T-helper 17 cell (primary cell): ENCODE measurements at places on chromosomes 6 and 20. TPM values are rescaled to one million over a fixed set of nuclear protein-coding genes. Genes with fewer than 3 reads are reported as not detected.
A peak's percentile ranks its signal among the peaks of the same experiment; 100 is the strongest.

GRCh38 chr20:58868795-58869194 lies 16.3 kb downstream of the GNAS start:
- peaks cover 6% of the 10 kb centered on the region for H3K4me1 ChIP-seq
- peaks cover 6% of the 10 kb centered on the region for H3K27me3 ChIP-seq

DNA sequence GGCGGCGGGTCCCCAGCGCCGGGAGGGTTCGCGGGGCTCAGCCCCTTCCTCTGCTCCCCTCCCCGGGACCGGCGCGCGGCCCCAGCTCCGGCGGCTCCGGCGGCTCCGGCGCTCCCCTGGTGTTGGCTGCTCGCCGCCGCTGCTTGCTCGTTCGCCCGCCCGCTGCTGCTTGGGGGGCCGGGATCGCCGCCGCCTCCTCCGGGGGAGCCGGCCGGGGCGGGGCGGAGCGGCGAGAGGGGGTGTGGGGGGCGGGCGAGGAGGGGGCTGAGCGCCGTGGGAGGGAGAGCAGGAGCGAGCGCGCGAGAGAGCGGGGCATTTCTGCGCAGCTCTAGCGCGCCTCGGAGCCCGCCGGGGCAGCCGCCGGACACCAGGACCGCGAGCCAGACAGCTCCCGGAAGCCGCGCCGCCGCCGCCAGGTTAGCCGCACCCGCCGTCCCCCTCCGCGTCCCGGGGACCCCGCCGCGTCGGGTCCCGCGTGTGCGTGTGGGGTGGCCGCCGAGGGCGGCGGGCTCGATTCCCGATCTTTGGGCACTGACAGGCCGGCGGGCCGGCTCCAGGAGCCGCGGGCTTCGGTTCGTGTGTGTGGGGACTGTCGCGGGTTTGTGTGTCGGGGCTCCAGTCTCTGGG lies 62.0 kb upstream of the EPB41L1 start:
- no peak for DNase-seq
- H3K36me3 ChIP-seq, result peaks cover 12% of the 10 kb centered on the region
- H3K4me3 ChIP-seq, result peak overlapping the region; percentile 98
- peak overlapping the region; percentile 54 for H3K27ac ChIP-seq
- H3K27me3 ChIP-seq, result peaks cover 42% of the 10 kb centered on the region
- peaks cover 17% of the 10 kb centered on the region for H3K4me1 ChIP-seq

- H3K4me3 ChIP-seq, result no peak overlapping the region
- H3K27ac ChIP-seq, result no peak overlapping the region
- H3K27me3 ChIP-seq, result peaks cover 34% of the 10 kb centered on the region
- peaks cover 5% of the 10 kb centered on the region for H3K4me1 ChIP-seq
- H3K36me3 ChIP-seq, result no peaks in the 10 kb centered on the region
- no peak for DNase-seq
Observed at GRCh38 chr6:40930555-40930954, 108.5 kb downstream of the UNC5CL start.

FAXC gene
- not detected for total RNA-seq

DNA sequence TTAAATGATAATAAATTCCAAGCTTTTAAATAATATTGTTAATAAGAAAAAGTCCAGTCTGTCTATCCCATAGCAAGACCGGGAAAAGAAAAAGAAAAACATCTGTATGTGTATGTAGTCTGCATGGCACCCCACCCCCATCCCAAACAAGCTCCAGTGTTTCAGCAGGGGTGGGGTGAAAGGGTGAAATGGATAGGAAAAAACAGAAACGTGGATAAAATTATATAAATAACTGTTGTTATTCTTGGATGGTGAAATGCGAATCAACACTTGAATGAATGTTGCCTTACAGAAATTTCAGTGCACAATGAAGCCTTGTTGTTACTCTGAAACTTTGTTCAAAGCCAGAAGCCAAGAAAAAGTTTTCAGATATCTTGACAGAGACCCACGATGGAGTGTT lies 31.4 kb downstream of the HAO1 start:
- peaks cover 12% of the 10 kb centered on the region for H3K27me3 ChIP-seq
- no peaks in the 10 kb centered on the region for H3K4me1 ChIP-seq
- DNase-seq, result no peak
- no peaks in the 10 kb centered on the region for H3K36me3 ChIP-seq
- H3K27ac ChIP-seq, result no peak overlapping the region

- peaks cover 10% of the 10 kb centered on the region for H3K36me3 ChIP-seq
- DNase-seq, result no peak
- no peak overlapping the region for H3K27ac ChIP-seq
- H3K4me1 ChIP-seq, result no peaks in the 10 kb centered on the region
Observed at GRCh38 chr6:56999049-56999448, 44.1 kb downstream of the BEND6 start.

- H3K27me3 ChIP-seq, result peaks cover 45% of the 10 kb centered on the region
- H3K36me3 ChIP-seq, result peaks cover 2% of the 10 kb centered on the region
- no peaks in the 10 kb centered on the region for H3K4me1 ChIP-seq
- DNase-seq, result no peak
- no peak overlapping the region for H3K27ac ChIP-seq
Observed at GRCh38 chr20:57849121-57849520, 139.3 kb upstream of the PMEPA1 start.

HEY2 gene
- not detected for total RNA-seq

ELOVL2 gene
- total RNA-seq, result not detected

GRCh38 chr6:107400616-107401147 lies 58.7 kb downstream of the PDSS2 start:
- H3K27ac ChIP-seq, result no peak overlapping the region
- no peaks in the 10 kb centered on the region for H3K27me3 ChIP-seq
- H3K36me3 ChIP-seq, result no peaks in the 10 kb centered on the region
- H3K4me1 ChIP-seq, result no peaks in the 10 kb centered on the region

DNA sequence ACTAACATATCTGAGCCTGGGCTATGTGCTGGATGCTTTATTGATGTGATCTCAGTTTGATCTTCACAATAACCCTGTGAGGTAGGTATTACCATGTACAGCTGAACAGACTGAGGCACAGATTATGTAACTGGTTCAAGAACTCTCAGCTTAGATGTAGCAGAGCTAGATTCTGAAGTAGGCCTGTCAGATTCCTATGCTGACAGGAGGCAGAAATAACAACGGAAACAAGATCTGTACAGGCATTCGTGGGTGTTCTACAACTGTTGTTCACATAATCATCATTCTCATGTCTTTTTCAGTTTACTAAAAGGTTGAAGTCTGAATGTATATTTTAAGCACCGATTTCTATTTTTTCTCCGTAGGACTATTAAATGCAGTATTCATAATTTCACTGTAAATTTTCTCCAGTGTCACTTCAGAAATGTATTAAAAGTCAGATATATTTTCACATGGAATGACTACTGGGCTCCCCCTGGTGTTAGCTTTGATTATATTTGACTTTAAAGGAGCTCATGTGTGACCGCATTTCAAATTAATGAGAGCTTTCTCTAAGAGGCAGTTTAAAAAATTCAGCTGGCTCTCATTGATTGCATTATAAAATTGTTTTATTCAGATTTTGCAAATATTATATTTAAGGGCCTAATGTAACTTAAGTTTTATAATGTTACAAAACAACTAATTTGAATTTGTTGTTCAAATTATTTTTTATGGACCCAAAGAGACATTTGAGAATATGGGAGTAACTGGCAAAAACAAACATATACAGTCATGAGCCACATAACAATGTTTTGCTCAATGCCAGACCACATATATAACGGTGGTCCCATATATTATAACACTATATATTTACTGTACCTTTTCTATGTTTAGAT lies 36.4 kb upstream of the SLC17A4 start:
- peaks cover 2% of the 10 kb centered on the region for H3K36me3 ChIP-seq
- DNase-seq, result no peak
- no peak overlapping the region for H3K4me3 ChIP-seq

DNA sequence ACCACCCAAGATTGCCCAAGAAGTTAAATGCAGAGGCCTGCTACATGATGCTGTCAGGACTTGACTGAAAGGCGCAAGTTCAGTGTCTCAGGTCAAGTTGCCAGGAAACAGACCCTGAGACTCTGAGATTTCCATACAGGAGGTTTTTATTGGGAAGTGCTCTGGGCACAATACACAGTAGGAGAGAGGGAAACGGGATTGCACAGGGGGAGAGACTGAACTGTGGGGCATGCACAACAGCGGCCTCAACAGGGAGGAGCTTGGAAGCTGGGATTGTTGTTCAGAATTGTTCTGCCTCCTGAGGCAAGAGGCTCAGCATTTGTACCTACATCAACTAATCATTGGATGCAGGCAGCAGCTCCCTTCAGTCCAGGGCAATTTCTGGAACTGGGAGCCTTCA lies 6.7 kb downstream of the STX11 start:
- DNase-seq, result no peak
- peaks cover 5% of the 10 kb centered on the region for H3K36me3 ChIP-seq
- H3K4me3 ChIP-seq, result no peak overlapping the region
- H3K27ac ChIP-seq, result peak overlapping the region; percentile 68
- no peaks in the 10 kb centered on the region for H3K27me3 ChIP-seq

HRH3 gene
- not detected for total RNA-seq

DNA sequence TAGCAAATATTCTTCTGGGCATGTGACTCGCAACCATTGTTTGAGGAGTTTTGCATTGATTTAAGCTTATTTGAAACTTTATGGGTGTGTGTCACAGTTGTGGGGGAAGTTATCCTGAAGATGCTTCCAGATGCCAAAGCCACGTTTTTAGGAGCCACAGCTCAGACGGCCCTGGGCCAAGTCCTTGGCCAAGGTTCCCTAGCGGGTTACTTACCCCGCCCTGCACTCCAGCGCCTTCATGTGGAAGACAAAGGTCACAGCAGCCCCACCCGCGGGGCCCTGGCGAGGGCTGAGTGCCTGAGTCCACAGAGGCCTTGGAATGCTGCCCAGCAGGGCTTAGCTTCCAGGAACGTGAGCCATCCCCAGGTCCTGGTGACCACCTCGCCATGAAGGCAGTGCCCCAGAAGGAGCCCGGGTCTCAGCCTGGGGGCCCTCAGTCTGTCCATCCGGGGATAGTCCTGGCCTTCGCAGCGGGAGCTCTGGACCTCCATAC lies 308.3 kb downstream of the CDH4 start:
- DNase-seq, result no peak
- H3K4me3 ChIP-seq, result no peak overlapping the region
- H3K27me3 ChIP-seq, result no peaks in the 10 kb centered on the region
- H3K36me3 ChIP-seq, result no peaks in the 10 kb centered on the region

DNA sequence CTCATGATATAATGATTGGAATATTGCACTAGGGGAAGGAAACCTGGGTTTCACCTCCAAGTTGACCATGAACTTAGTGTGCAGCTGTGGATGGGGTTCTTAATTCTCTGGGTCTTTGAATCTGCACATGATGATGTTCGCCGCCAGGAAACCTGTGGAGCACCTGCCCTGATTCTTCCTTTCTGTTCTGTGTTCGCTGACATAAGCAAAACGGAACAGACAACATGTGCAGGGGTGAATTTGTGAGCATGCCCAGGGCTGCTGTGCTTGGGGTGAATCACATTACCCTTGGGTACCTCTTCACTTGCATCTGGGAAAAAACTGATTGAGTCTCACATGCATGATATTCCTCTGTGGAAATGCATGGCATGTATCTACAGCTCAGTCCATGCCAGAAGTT lies 48.8 kb downstream of the CAP2 start:
- H3K4me1 ChIP-seq, result no peaks in the 10 kb centered on the region
- H3K36me3 ChIP-seq, result no peaks in the 10 kb centered on the region
- H3K4me3 ChIP-seq, result no peak overlapping the region
- H3K27ac ChIP-seq, result no peak overlapping the region
- peaks cover 13% of the 10 kb centered on the region for H3K27me3 ChIP-seq
- no peak for DNase-seq

DNA sequence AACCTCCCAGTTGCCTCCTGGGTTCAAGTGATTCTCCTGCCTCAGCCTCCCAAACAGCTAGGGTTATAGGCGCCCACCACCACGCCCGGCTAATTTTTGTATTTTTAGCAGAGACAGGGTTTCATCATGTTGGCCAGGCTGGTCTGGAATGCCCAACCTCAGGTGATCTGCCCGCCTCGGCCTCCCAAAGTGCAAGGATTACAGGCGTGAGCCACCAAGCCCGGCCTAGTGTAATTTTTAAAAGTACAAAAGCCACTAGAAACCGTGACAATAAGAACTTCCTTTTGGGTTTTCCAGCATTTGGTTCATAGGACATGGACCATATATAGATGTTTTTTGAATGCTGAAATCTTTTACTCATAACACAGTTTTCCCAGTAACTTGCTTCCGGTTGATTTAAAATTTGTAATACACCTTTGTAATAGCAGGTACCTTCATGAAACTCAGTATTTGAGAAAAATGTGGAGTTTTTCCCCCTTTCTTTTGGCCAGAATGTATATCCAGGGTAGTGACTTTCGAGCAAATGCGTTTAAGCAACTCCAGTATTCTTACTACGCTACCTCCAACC lies 467 bp downstream of the PXT1 start:
- peaks cover 28% of the 10 kb centered on the region for H3K4me1 ChIP-seq
- no peak for DNase-seq
- H3K27me3 ChIP-seq, result no peaks in the 10 kb centered on the region
- peak overlapping the region; percentile 96 for H3K27ac ChIP-seq
- no peaks in the 10 kb centered on the region for H3K36me3 ChIP-seq
- peak overlapping the region; percentile 93 for H3K4me3 ChIP-seq

DNA sequence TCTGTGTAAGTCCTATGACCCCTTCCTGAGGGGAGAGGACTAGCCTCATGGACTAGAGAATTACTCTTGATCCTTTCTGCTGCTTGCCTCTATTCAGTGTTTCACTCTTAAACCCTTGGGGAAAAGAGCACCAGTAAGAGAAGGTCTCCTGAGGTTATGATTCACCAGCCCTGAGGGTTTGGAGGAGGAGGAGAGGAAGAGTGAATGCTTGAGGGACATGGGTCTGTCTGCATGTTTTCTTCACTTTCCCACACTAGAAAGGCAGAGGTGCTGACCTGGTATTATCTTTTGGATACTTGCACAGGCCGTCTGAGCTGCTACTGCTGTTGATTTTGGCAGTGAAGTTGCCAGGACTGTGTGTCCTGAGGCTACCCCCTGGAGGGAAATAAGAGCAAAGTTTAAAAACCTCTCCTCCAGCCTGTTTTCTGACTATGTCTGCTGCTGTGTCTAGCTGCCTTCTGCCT lies 78.3 kb downstream of the CD109 start:
- no peak overlapping the region for H3K4me3 ChIP-seq
- H3K27ac ChIP-seq, result no peak overlapping the region
- no peaks in the 10 kb centered on the region for H3K36me3 ChIP-seq
- DNase-seq, result no peak

CCN6 gene
- not detected for total RNA-seq

GRCh38 chr20:60008130-60008808 lies 50.0 kb downstream of the CDH26 start:
- no peaks in the 10 kb centered on the region for H3K27me3 ChIP-seq
- no peak for DNase-seq
- H3K4me3 ChIP-seq, result no peak overlapping the region
- H3K4me1 ChIP-seq, result peaks cover 12% of the 10 kb centered on the region

NOTCH4 gene
- total RNA-seq, result 1.0 TPM

DNA sequence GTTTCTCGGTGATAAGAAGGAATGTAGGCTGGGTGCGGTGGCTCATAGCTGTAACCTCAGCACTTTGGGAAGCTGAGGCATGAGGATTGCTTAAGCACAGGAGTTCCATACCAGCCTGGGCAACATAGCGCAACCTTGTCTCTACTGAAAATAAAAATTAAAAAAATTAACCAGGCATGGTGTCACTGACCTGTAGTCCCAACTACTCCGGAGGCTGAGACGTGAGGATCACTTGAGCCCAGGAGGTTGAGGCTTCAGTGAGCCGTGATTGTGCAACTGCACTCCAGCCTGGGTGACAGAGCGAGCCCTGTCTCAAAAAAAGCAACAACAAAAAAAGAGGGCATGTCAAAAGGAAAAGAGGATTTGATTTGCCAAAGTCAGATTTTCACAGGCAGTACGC lies 3.9 kb downstream of the NEU1 start:
- no peaks in the 10 kb centered on the region for H3K27me3 ChIP-seq
- H3K36me3 ChIP-seq, result no peaks in the 10 kb centered on the region
- no peak overlapping the region for H3K27ac ChIP-seq
- peaks cover 20% of the 10 kb centered on the region for H3K4me1 ChIP-seq
- no peak for DNase-seq

SLC26A8 gene
- total RNA-seq, result 0.37 TPM

TCF19 gene
- total RNA-seq, result 4.1 TPM
